ENCODE measurements at places on chromosomes 3 and 15. TPM values are rescaled to one million over a fixed set of nuclear protein-coding genes. Genes with fewer than 3 reads are reported as not detected.

Gene ITGB5
- total RNA-seq, result 0.31 TPM

DNA sequence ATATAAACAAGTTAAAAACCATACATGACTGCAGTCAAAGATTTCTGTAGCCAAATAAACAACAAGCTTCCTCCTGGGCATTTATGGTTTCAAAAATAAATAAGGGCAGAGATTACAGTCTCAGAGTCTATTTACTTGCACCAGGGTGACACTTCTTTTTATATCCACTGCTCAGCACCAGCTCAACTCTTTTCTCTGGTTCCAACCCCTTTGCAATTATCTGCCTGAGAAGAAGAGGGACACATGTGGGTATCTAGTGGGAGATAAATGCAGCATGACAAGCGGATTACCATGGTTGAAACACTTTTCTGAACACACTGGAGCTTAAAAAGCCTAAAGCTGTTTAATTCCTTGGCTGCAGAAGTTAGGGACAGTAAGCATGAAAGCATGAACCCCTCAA lies 311.5 kb downstream of the CNTN3 start:
- H3K4me3 ChIP-seq, result no peak overlapping the region
- DNase-seq, result no peak
- H3K36me3 ChIP-seq, result no peaks in the 10 kb centered on the region
- H3K27ac ChIP-seq, result no peak overlapping the region
- no peaks in the 10 kb centered on the region for H3K4me1 ChIP-seq
- no peaks in the 10 kb centered on the region for H3K27me3 ChIP-seq

Gene HRH1
- total RNA-seq, result 0.10 TPM

Gene ACTRT3
- 0.30 TPM for total RNA-seq

Gene CAV3
- total RNA-seq, result not detected

- no peak for DNase-seq
- H3K27me3 ChIP-seq, result no peaks in the 10 kb centered on the region
- H3K4me1 ChIP-seq, result peaks cover 62% of the 10 kb centered on the region
- peak overlapping the region; percentile 92 for H3K27ac ChIP-seq
These were observed 229.2 kb downstream of the UACA start for GRCh38 chr15:70533931-70534742.

Gene LOXL1
- 0.25 TPM for total RNA-seq

DNA sequence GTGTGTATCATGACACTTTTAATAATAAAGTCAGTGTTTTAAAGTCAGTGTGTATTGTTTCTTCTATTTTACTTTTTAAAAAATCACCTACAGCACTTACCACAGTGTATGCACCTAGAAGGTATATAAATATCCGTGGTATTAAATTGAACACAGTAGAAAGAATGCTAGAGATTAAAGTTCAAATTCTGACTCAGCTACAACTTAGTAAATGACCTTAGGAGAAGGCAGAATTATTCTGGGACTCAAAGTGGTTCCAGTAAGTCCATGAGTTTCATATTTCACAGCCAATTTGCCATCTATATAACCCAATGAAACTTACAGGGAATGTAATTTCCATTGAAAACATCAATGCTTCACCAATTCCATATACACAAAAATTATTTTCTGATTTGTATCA lies 52.7 kb upstream of the MAP4 start:
- H3K4me1 ChIP-seq, result peaks cover 3% of the 10 kb centered on the region
- H3K36me3 ChIP-seq, result peaks cover 5% of the 10 kb centered on the region
- no peak overlapping the region for H3K27ac ChIP-seq

DNA sequence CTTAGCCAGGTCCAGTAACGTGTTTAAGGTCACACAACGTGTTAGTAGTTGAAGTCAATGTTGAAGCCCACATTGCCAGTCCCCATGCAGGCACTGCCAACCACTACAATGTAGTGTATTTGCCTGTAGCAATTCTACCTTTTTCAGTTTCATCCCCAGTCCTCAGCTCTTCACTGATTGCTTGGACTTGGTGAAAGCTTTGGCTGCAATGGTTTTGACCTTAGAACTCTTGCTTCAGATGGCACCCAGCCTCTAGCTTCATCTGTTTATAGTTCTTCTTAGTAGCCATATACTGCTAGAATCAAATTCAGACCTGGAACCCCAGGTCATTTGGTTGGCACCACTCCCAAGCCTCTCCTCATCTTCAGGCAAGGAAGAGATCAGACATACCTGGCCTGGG lies 345.4 kb upstream of the SEMA6D start:
- H3K36me3 ChIP-seq, result no peaks in the 10 kb centered on the region
- H3K27ac ChIP-seq, result no peak overlapping the region
- no peak overlapping the region for H3K4me3 ChIP-seq
- H3K4me1 ChIP-seq, result no peaks in the 10 kb centered on the region
- peaks cover 2% of the 10 kb centered on the region for H3K27me3 ChIP-seq

- no peaks in the 10 kb centered on the region for H3K4me1 ChIP-seq
- H3K4me3 ChIP-seq, result no peak overlapping the region
- H3K27me3 ChIP-seq, result no peaks in the 10 kb centered on the region
- no peak overlapping the region for H3K27ac ChIP-seq
- no peak for DNase-seq
These were observed 80.5 kb downstream of the CDIN1 start for GRCh38 chr15:36659917-36660316.

Gene DOCK3
- total RNA-seq, result 1.6 TPM

Gene ACKR2
- total RNA-seq, result 0.76 TPM

Gene CLDN16
- not detected for total RNA-seq

DNA sequence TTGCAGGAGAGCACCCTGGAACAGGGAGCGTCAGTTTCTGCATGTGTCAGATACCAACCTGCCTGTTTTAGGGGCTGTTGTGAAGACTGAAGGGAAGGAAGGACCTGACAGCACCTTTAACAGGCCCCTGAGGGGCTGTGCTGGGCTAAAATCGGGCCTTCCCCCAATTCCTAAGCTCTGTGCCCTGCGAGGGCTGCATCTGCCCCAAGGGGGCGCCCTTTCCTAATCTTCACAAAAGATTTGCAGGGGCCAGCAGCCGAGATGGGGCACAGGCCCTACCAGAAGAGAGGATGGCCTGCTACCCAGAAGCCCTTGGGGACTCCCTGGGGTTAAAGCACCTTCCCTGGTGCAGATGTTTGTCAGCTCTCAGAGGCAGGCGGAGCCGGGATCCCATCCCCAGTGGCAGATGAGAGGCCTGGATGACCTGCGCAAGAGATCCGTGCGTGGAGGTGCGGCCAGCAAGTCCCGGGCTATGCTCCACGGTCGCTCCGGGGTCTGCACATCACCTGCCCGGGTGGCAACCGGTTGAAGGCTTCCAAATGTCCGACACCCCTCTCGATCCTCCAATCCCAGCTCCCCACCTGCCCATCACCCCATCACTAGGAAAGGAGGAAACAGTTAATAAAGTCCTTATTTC lies 53.6 kb downstream of the RHCG start:
- H3K27ac ChIP-seq, result no peak overlapping the region
- no peak overlapping the region for H3K4me3 ChIP-seq
- H3K4me1 ChIP-seq, result no peaks in the 10 kb centered on the region
- H3K36me3 ChIP-seq, result no peaks in the 10 kb centered on the region
- DNase-seq, result peak; percentile 74

- H3K27me3 ChIP-seq, result no peaks in the 10 kb centered on the region
- H3K36me3 ChIP-seq, result no peaks in the 10 kb centered on the region
- H3K4me3 ChIP-seq, result no peak overlapping the region
- H3K27ac ChIP-seq, result no peak overlapping the region
These were observed 73.0 kb downstream of the SCN11A start for GRCh38 chr3:38978729-38979128.

Gene SPESP1
- total RNA-seq, result 0.47 TPM

- DNase-seq, result no peak
- peaks cover 3% of the 10 kb centered on the region for H3K27me3 ChIP-seq
- H3K27ac ChIP-seq, result no peak overlapping the region
- H3K4me3 ChIP-seq, result no peak overlapping the region
These were observed 248.1 kb upstream of the STAC start for GRCh38 chr3:36132214-36132613.
